Sciatic nerve (tissue), 2 donors: ENCODE measurements at places on chromosomes 1 and 21.

DNA sequence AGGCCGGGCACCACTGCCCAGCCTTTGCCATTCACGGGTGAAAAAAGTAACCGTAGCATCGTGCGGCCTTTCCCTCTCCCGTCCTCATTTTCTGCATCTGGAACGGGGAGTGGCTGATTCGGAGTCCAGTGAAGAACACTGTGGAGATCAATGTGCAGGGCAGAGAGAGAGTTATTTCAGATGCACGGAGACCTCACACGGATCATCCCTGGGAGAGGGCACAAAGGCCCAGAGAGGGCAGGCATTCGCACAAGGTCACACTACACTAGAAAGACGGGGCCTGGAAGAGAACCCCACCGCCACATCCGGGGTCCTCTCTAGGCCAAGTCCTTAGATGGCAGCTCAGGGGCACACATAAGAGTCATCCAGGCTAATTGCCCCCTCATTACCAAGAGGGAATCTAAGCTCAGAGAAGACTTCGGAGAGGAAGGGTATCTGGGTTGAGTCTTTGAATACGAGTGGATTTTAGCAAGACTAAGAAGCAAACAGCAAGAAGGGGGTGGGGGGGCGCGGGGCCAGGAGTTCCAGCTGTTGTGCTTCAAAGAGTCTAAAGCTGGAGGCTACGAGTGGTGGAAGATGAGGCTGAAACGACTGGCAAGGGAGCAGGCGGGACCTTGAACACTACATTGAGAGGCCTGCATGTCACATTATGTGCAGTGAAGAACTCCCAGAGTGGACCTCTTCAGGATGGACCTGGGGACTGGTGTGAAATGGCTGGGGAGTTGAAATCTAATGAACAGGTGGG, 857 bp downstream of the GPX7 start:
- DNase-seq: no peak

- DNase-seq: no peak
Measured at GRCh38 chr1:241932845-241933244, 24.7 kb upstream of the BECN2 start.

- no peak for DNase-seq
Measured at GRCh38 chr21:34930971-34931370, 118.1 kb downstream of the RUNX1 start.

DNA sequence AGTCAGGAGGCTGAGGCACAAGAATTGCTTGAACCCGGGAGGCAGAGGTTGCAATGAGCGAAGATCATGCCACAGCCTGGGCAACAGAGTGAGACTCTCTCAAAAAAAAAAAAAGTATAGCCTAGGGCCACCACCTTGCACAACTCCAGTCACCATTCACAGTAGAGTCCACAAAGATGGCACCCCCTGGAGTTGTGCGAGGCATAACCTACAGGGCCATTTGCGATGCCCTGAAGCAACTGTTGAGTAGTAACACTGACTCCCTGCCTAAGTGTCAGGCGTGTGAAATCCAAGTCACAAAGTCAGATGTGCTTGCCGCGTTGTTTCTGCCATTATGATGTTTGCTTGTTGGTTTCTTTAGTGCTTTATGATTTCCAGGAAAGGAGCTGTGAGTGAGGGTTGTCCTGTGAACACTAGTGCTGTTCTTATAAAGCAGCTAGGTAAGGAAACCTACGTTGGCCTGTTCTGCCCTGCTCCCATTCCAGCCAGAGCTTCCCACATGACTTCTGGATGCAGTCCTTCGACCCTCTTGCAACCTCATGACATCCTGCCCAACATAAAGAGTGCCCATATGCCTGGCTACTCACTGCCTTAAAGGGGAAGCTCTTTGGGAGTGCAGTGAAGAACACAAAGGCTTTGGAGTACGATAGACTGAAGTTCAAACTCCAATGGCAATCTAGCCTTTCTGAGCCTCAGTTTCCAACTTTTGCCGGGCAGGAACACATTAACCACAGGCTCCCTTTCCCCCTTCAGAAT, 29.8 kb downstream of the FHAD1 start:
- no peak for DNase-seq

GRCh38 chr1:244730153-244730933, 77.4 kb downstream of the DESI2 start:
- peak; percentile 54 for DNase-seq

GRCh38 chr1:115492880-115493279, 148.9 kb upstream of the VANGL1 start:
- DNase-seq: no peak

- no peak for DNase-seq
Measured at GRCh38 chr1:66386712-66387111, 147.2 kb upstream of the SGIP1 start.

DNA sequence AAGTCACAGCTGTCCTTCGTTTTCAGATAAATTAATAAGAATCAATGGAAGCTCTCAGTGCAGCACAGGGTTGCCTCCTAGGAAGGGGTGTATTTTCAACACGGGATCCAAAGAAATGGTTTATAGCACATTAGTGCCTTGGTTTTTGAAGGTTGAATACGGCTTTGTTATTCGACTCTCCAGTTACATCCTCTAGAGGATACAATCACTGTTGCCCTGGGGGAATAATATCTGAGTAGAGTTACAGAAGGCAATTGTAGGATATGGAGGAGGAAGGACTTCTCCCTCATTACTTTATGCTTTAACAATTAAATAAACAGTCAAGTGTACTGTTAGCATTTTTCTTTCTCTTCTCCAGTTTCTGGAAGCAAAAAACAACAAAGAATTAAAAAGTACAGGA, 14.3 kb upstream of the ZNF326 start:
- DNase-seq: no peak

DNA sequence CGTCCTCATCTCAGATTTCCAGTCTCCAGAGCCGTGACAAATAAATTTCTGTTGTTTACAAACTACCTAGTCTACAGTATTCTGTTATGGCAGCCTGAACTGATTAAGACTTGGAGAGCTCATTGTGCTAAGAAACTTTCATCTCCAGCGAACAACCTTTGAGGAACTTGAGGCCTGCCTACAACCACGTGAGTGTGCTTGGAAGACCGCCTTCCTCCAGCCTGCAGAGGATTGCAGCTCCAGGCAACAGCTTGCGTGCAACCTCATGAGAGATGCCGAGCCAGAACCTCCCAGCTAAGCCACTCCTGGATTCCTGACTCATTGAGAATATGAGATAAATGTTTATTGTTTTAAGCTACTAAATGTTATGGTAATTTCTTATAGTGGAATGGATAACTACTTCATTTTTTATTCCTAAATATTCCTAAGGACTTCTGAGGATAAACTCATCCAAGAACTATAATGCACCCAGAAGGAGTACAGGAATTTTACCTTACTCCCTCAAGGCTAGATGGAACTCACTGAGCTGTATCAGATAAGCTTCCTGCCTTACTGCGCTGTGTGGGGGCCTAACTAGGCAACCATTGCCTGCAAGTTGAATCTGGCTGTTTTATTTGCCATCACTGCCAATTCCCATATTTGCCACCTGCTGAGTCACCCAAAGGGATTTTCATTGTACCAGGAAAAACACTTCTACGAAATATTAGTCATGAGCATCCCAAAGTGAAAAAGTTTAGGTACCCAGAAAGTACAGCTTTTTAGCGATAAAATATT, 17.6 kb downstream of the FAM177B start:
- DNase-seq: peak; percentile 79

DNA sequence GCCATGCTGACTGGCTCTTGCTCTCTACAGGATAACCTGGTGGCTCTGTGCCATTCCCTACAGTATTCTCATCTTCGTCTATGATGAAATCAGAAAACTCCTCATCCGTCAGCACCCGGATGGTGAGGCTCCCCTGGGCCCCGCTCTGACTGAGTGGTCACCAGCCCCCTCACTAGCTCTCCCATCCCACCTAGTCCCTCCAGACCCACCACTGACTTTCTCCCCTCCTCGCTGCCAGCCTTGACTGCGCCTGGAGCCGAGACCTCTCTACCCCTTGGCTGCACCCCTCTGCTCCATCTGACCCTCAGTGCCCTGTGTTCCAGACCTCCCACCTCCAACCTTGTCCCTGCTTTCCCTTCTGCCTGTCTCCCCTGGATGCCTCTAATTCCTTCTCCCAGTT, 4.1 kb upstream of the CASQ1 start:
- no peak for DNase-seq

DNA sequence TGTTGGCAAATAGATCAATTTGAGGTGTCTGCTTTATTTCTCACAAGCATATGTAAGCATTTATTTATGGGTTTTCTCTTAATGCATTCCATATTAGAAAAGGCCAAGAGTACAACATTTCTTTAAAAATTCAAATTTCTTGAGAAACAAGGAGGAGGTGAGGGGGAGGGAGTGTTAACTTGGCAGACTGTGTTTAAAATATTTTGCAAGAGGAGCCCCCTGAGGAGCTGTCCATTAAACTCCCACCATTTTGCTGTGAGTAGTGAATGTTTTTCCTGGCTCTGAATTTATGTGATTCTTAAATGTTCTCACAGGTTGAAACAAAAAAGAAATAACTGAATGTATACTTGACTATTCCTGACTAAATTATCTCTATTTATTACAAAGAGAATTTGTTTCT, 363.8 kb downstream of the PTPRC start:
- no peak for DNase-seq

GRCh38 chr1:150532860-150533259, 16.3 kb upstream of the ADAMTSL4 start:
- DNase-seq: no peak

- no peak for DNase-seq
Measured at GRCh38 chr1:31930836-31931592, 7.2 kb downstream of the PTP4A2 start.
